Neural progenitor cell (in vitro differentiated cells): ENCODE measurements at places on chromosomes 16 and 17. TPM values are rescaled to one million over a fixed set of nuclear protein-coding genes. Genes with fewer than 3 reads are reported as not detected.

Gene TBC1D3E
- total RNA-seq: not detected in 2 replicates

GRCh38 chr17:35146214-35146833, 1.3 kb upstream of the UNC45B start:
- H3K27ac ChIP-seq: no peak overlapping the region
- H3K4me1 ChIP-seq: no peaks in the 10 kb centered on the region
- no peak overlapping the region for H3K4me3 ChIP-seq
- no peaks in the 10 kb centered on the region for H3K36me3 ChIP-seq

Gene BOLA2
- 9.0 and 24.7 TPM in 2 replicates for total RNA-seq

- H3K4me3 ChIP-seq: peak overlapping the region; percentile 18
- H3K36me3 ChIP-seq: no peaks in the 10 kb centered on the region
- H3K27ac ChIP-seq: no peak overlapping the region
- H3K27me3 ChIP-seq: peaks cover 30% of the 10 kb centered on the region
- peak; percentile 61 for DNase-seq
Observed at GRCh38 chr17:38415250-38416194, 12.7 kb upstream of the ARHGAP23 start.

DNA sequence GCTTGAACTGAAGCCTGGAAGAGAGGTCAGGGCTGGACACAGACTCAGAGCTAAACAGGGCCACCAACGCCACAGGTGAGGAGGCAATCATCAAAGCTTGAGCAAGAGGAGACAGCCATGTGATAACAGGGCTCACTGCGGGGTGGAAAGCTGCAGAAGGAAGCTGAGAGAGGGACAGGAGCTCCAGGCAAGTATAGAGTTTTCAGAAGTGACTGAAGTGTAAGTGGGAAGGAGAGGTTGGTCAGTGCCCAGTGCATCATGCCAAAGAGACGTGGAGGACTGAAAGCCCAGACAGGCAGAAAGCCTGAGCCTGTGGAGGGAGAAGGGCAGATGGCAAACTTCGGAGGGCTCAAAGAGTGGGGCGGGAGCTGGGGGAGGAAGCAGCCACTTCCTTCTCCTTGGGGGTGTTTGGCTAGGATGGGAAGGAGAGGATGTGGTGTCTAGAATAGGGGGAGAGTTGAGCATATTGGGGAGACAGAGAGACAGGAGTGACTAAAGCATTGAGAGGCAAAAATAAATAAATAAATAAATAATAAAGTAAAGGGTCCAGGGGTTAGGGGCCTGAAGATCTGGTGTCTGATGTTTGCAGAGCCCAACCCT, 2.6 kb downstream of the KIFC3 start:
- no peak overlapping the region for H3K4me3 ChIP-seq
- H3K4me1 ChIP-seq: peaks cover 31% of the 10 kb centered on the region
- H3K36me3 ChIP-seq: no peaks in the 10 kb centered on the region

GRCh38 chr17:9021158-9021991, at the start of gene NTN1:
NTN1 (plus strand) TSS chr17:9021510; CDS start chr17:9022374, 864 bp downstream.
- peak; percentile 83 for DNase-seq
- H3K27ac ChIP-seq: no peak within 1 kb of the TSS
- H3K4me1 ChIP-seq: peaks cover 45% of the 10 kb centered on the region
- peak within 1 kb of the TSS; percentile 74 for H3K4me3 ChIP-seq

Gene ADCY9
- 1.2 and 3.4 TPM in 2 replicates for total RNA-seq

Gene RGS9
- total RNA-seq: 3.6 and 7.9 TPM in 2 replicates

GRCh38 chr16:4339909-4340308, 11.2 kb downstream of the PAM16 start:
- no peak overlapping the region for H3K4me3 ChIP-seq
- H3K36me3 ChIP-seq: no peaks in the 10 kb centered on the region
- no peak overlapping the region for H3K27ac ChIP-seq
- H3K27me3 ChIP-seq: no peaks in the 10 kb centered on the region
